ENCODE measurements at places on chromosomes 1 and 21.
A peak's percentile ranks its signal among the peaks of the same experiment; 100 is the strongest.

DNA sequence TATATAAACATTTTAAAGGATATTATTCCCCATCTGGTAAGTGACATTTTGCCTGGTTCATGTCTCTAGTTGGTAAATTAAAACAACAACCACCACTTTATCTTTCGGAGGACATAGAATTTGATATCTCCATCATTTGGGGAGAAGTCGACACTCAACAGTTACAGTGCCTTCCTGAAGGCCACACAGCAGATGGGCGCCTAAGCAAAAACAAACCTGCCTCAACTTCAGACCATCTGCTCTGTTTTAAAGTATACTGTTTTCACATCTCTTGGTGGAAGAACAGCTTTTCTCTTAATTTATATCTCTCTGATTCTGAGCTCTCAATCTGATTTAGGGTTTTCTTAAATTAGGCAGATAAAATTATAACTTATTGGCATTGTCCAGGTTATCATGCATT is 282.2 kb downstream of the RYR2 start:
- no peak for DNase-seq

GRCh38 chr1:162988869-162989268 is 80.3 kb upstream of the RGS4 start:
- DNase-seq = no peak

GRCh38 chr1:54715493-54716298 is at the start of gene TTC4:
Gene TTC4 (plus strand): TSS chr1:54715861. CDS start chr1:54715909, 48 bp downstream.
- DNase-seq = peak; percentile 70

DNA sequence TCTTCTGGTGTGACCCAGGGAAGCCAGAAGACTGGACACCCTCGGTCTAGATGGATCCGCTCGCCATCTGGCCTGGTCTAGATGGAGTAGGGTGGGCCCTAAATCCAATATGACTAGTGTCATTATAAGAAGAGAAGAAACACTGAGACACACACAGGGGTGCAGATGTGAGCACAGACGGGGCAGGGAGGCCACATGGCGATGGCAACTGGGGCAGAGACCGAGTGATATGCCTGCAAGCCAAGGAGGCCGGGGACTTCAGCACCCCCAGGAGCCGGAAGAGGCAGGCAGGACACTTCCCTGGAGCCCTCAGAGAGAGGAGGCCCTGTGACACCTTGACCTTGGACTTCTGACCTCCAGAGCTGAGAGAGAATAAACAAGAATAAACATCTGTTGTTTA is 5.6 kb upstream of the TFF3 start:
- no peak for DNase-seq

GRCh38 chr21:46142582-46143473 is 12.6 kb downstream of the FTCD start:
- peak; percentile 22 for DNase-seq

DNA sequence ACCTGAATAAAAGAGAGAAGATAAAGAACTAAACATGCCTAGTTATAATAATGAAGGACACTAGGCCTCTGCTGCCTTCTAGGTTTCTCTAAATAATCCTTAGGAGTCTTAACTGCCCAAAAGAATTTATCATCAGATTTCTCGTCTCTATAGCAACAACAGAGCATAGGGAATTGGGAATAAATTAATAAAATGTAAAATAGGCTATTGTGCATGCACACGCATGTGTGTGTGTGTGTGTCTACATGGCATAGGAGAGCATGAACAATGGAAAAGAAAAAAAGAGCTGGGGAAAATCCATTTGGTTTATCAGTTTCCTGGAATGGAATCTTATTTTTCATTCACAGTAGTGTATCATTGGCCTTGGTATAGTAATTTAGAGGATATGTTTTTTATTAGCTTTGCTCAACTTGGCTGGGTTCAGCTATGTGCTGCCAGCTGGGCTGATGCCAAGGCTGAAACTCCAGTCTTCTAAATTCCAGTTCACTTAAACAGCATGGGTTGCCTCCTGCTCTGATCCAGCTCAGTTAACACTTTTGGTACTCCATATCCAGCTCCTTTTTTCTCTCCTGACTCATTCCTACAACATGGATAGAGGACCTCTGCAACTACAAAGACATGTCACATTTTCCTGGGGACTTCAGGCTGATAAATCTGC is 80.6 kb upstream of the SLFNL1 start:
- no peak for DNase-seq

DNA sequence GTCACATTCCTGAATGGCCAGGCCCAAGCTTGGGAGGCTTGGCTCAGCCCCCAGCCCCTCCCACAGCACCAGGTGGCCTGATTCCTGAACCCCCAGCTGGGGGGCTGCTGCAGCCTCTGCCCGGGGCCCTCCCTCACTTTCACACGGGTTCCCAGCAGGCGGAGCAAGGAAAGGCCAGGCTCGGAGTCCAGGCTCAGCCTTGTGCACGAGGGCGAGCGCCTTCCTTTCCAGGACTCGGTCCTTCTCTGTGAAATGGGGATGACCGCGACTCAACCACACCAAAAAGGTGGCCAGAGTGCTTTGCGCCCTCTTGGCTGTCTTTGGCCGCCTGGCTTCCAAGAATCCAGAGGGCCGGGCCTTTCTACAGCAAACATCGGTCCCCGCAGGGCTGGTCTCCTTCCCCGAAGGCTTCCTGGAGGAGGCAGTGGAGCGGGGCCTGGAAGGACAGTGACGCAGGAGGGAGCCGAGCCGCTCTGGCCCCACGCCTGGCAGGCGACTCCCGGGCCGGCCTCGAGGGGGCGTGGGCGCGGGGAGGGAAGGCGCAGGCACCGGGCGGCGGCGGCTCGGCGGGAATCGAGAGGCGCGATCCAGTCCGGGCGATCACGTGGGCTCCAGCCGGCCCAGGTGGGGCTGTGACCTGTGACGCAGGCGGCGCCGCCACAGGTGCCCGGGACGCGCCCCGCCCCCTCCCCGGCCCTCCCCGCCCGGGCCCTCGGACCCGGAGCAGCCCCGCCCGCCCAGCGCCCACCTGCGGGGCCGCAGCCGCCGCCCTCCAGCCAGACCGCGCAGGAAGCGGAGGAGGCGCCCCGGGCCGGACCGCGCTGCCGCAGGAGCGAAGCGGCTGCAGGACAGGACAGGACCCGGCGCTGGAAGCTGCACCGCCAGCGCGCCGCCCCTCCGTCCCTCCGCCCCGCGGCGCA is at the start of gene ARHGEF16:
TSS of gene ARHGEF16 (plus strand) at position 775 of the 920 bp plus-strand sequence. CDS start 8,420 bp downstream, outside the sequence.
- peak; percentile 24 for DNase-seq

DNA sequence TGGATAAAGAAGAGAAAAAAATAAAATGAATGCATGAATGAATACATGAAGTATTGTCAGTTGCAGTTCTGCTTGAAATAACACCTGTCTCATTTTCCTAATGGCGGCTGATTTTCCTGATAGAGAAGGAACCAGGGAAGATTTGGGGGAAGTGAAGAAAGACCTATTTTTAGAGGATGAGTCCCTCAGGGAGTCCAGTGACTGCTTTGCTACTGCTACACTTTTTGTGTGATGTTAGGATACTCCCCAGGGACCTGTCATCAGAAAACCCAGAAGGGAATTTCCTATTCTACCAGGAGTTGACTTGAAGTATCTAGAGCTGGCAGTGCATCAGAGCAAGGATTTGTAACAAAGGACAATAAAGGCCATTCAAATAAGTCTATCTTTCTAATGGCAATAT is 114.8 kb downstream of the MAB21L3 start:
- DNase-seq = no peak

GRCh38 chr21:44006017-44006619 is 6.0 kb upstream of the TRAPPC10 start:
- no peak for DNase-seq

DNA sequence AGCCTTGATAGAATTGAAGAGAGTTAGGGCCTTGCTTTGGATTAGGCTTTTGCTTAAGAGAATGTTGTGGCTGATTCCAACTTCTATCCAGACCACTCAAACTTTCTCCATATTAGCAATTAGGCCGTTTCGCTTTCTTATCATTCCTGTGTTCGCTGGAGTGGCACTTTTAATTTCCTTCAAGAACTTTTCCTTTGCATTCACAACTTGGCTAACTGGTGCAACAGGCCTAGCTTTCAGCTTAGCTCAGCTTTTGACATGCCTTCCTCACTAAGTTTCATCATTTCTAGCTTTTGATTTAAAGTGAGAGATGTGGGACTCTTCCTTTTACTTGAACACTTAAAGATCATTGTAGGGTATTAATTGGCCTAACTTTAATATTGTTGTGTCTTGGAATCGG is 183.6 kb upstream of the L1TD1 start:
- no peak for DNase-seq

DNA sequence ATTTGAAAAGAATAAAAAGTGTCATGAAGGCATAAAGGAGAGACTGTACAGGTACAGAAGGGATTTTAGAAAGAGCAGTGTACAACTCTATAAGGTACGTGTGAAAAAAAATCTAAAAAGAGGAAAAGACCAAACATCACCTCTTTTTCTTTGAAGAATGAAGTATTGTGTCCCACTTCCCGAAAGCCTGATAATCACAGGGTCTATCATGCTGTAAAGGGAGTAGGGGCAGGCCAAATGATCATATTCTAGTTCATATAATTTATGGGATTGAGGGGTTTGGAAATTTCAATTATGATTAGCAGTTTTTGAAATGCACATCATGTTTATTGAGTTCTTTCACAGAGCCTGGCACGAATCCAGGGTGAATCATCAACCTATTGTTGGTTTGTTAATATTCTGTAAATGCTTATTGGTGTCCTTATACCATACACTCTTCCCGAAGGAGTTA is 910 bp upstream of the RERE start:
- peak; percentile 4 for DNase-seq

- DNase-seq = no peak
Observed at GRCh38 chr1:31549809-31550620, 26.3 kb upstream of the TINAGL1 start.

DNA sequence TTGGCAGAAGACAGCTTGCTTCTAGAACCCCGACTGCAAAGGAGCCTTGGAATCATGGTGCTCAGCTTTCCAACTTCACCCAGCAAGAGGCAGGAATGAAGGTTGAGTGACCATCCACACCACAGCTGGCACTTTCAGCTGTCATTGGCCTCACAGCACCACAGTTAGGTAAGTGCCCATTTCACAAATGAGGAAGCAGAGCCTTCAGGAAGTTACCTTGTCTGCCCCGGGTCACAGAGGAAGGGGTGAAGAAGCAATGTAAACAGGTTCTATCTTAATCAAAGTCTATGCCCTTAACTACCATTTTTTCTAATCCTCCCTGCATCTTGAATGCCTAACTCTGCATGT is 156.0 kb downstream of the GLUL start:
- DNase-seq = no peak

- DNase-seq = no peak
Observed at GRCh38 chr1:210342986-210343780, 14.5 kb downstream of the HHAT start.

GRCh38 chr1:36268981-36269380 is 37.2 kb upstream of the SH3D21 start:
- no peak for DNase-seq

DNA sequence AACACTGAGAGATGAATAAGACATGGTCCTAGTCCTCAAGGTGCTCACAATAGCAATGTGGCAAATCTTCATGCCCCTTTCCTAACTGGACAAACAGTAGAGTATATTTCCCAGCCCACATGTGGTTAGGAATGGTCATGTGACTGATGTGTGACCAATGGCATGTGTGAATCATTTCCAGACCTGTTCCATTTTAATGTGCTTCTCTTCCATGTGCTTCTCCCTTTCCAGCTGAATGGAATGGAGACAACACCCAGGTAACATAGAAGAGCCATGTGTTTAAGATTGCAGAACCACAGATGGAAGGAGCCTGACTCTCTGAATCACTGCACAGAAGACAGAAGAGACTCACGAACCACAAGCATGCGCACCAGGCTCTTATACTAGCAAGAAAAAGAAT is 409.9 kb upstream of the NFIA start:
- no peak for DNase-seq

- no peak for DNase-seq
Observed at GRCh38 chr1:50228871-50229384, 120.2 kb downstream of the ELAVL4 start.

GRCh38 chr1:30101487-30102227 is 621.7 kb downstream of the MATN1 start:
- DNase-seq = no peak

GRCh38 chr1:160101717-160102522 is 3.5 kb upstream of the IGSF8 start:
- DNase-seq = no peak

DNA sequence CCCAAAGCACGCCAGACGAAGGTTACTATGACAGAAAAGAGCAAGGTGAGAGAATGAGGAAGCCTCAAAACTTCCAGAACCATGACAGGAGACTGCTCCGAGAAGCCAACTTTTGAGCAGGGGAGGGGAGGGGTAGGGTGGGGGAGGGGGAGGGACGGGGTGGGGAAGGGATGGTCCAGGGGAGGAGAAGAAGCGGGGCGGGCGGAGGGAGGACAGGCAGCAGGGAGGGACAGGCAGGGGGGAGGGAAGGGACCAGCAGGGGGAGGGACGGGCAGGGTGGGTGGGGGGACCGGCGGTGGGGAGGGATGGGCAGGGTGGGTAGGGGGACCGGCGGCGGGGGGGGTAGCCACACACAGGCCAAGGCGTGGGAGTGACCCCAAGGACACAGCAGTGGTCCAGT is 2.0 kb downstream of the INTS11 start:
- DNase-seq = no peak

DNA sequence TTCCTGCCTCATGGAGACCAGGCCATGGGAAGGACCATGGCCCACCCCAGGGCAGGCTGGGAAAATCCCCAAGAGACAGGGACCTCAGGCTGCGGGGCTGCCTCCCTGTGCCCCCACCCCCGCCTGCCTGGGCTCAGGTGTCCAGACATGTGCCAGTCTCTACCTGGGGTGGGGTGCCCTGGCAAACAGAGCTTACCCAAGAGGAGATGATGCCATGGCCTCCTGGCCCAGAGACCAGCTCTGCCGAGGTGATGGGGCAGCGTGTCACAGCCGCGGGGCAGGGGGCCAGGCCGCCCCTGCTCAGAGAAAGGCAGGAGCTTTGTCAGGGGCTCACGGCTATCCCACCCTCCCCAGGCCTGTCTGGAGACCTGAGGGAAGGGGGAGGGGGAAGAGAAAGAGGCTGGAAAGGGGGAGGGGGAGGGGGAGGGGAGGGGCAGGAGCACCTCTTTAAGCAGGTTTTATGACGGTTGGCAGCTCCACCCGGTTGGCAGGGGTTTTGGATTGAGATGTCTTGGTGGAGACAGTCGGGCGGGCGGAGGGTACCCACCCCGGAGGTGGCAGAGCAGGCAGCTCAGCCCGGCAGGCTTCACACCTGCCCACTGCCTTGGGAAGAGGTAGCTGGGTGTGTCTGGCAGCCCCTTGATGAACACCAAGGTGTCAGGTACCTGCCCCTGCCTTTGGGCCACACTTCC is 101.5 kb upstream of the IFFO2 start:
- DNase-seq = no peak

GRCh38 chr1:235919833-235920441 is 53.2 kb upstream of the LYST start:
- DNase-seq = no peak

DNA sequence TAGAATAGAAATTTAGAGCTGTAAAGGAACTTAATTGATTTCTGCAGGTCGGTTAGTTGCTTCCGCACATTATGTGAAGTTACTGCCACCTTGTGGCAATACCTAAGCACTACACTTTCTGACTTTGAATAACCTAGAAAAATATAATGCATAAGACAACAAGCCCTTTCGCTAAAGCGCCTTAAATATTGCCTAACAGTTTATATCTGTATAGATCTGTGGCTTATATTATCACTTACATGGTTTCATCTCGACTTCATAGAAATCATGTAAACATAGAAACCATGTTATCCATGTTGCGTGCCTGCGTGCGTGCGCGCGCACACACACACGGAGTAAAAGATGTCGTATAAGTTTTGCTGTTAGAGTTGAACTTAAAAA is 10.9 kb upstream of the IFI16 start:
- peak; percentile 71 for DNase-seq
